Activated naive CD8-positive, alpha-beta T cell treated with anti-CD3 and anti-CD28 coated beads for 36 hours (primary cell): ENCODE measurements at places on chromosomes 6 and 20. TPM values are rescaled to one million over a fixed set of nuclear protein-coding genes. Genes with fewer than 3 reads are reported as not detected.

GRCh38 chr6:43395776-43396175 is 26.3 kb upstream of the ZNF318 start:
- DNase-seq: no peak

- no peak for DNase-seq
These were observed 122.2 kb downstream of the JPH2 start for GRCh38 chr20:44064501-44065400.

DNA sequence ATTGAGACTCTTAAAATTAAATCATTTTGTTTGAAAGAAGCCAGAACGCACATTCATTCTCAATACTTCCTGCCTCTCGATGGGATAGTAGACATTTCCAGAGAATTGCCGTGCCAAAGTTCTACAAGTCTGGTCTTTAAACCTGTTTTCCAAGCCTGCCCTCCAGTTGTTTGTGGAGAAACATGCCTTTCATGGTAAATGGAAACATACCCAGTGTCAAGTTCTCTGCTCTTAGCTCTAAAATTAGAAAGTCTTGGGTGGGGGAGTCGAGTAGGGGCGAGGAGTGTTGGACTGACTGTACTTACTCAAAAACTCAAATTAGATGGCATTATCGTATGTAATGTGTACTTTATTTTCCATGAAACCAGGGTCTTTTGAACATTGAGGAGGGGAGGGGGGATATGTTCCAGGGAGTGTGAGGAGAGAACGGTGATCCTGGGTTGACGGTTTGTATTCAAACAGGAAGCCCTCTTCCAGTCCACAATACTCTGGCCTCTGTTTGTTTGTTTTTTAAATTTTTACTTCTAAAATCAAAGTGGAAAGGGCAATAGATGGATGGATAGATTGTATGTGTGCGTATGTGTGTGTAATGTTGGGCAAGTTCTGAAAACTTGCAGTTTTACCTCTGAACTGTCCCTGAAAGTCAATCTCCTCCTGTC is 106.8 kb upstream of the ARMC2 start:
- no peak for DNase-seq

- peak; percentile 41 for DNase-seq
These were observed 86.5 kb downstream of the LYRM4 start for GRCh38 chr6:5174244-5174643.

DNA sequence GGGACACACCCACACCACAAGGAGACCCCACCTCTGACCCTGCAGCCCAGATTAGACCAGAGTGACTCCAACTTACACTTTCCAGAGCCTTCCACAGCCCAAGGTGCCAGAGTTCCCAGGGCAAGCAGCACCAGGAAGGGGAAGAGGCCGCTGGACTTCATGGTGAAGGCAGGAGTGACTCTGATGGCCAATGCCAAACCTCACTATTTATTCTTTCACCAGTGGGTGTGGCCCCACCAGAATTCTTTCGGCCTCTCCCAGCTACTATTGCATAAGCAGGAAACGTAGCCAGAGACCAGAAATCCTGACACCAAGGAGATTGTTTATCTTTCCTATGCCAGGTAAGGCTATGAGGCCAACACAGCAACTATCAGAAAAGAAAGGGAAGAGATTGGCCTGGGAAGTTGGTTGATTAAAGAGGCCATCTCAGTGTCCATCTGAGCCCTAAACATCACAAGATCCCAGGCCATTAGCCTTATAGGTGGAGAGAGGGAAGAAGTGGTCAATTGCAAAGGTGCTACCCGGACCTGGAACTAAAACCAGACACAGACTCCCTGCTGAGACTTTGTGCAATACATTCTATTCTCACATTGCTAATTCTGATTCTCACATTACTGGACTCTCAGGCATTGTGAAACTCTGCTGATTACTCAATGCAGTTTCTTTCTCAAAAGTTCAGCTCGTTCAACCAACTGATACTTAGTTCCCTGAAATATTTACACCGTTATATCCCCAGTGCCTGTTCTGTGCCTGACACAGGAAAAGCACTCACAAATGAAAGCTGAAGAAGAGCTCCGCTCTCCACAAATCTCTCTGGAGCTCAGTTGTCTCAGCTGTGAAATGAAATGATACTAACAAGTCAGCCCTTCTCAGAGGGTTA is at the start of gene SLPI:
Gene SLPI, minus strand, starts transcription at position 182 of the 880 bp plus-strand sequence. Its CDS starts 21 bp downstream, at position 161.
- DNase-seq: no peak

DNA sequence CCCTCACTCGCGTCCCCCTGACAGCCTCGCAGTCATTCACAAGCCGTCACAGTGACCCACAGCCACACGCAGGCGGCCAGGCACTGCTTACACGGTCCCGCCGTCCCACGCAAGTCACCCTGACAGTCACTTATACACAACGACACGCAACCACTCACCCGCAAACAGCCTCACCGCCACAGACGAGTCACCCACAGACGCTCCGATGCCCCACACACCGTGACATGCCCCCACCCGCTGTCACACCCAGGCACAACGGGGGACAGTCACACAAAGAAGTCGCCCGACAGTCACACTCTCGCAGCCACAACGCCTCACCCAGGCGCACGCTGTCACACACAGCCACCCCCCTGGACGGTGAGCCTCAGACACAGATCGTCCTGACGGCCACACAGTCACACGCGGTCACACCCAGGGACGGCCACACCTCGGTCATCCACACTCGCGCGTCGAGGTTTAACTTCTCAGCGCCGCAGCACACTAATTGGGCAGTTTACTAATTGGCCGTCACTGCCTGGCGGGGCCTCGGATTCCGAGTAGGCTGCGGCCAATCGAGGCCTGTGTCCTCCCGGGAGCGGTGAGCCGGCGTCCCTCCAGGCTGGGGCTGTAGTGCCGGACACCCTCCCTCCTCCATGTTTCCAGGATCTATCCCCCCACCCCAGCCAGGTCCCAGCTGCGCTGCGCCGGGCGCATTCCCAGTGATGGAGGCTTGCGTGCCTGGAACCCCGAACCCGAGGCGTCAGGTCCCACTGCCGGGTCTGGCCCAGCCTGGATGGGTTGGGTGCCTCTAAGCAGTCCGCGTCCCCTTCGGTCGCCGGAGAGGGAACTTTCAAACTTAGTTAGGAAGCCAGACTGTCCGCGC is 790 bp downstream of the TOX2 start:
- DNase-seq: peak; percentile 23

- no peak for DNase-seq
These were observed 8.5 kb downstream of the TMEM242 start for GRCh38 chr6:157314705-157315321.

DNA sequence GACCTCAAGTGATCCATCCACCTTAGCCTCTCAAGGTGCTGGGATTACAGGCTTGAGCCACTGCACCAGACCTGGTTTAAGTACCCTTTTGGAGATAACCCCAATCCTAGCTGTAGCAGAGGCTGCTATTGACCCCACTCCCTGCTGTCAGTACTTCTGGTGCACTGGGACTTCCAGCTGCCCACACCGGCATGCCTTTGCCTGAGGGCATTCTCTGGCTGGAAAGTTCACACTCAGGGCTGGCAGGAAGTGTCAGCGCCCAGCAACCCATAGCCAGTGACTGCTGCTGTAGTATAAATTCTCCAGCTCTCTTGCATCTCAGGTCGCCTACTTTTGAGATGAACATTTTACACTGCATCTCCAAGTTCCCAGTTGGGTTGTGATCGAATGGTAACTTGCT is 75.3 kb downstream of the UTRN start:
- DNase-seq: no peak

- DNase-seq: no peak
These were observed 22.4 kb downstream of the ZMYND8 start for GRCh38 chr20:47334022-47334551.

- no peak for DNase-seq
These were observed 19.8 kb downstream of the GCM1 start for GRCh38 chr6:53128842-53129241.

- DNase-seq: no peak
These were observed 3.6 kb downstream of the RPS21 start for GRCh38 chr20:62390317-62391164.

- DNase-seq: no peak
These were observed 25.3 kb downstream of the SERAC1 start for GRCh38 chr6:158142789-158143188.

GRCh38 chr6:170490259-170490658 is 62.8 kb downstream of the PSMB1 start:
- no peak for DNase-seq

- no peak for DNase-seq
These were observed 222.4 kb downstream of the ZNF217 start for GRCh38 chr20:53371216-53371615.

DNA sequence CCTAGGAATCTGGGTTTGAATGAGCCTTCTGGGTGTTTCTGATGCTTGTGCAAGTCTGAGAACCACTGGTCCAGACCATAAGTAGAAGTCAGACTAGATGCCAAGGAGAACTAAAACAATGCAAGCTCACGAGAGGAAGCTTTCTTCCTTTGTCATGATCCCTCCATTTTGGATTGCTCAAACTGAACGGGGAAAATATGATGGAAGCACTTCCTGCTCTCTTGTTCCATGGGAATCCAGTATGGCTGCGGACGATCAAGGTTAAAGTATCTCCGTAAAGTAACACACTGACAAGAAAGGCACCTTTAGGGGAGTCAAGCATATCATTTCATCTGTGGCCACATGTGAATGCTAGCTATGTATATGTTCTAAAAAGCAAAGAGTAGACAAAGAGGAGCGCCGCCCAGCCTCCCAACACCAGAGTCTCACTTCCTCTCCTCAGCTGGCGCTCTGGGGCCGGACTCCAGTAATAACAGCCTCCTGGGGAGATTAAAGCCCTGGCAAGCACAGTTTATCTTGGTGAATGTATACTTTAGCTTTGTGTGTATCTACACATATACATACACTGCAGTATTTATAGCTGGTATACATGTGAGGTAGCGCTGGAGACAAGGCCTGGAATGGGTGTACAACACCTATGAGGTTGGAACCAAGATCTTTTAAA is 88.1 kb downstream of the FOXC1 start:
- no peak for DNase-seq

GRCh38 chr20:63149531-63150192 is 66.3 kb downstream of the YTHDF1 start:
- DNase-seq: no peak

- no peak for DNase-seq
These were observed 126.9 kb upstream of the TIAM2 start for GRCh38 chr6:154868143-154868594.

DNA sequence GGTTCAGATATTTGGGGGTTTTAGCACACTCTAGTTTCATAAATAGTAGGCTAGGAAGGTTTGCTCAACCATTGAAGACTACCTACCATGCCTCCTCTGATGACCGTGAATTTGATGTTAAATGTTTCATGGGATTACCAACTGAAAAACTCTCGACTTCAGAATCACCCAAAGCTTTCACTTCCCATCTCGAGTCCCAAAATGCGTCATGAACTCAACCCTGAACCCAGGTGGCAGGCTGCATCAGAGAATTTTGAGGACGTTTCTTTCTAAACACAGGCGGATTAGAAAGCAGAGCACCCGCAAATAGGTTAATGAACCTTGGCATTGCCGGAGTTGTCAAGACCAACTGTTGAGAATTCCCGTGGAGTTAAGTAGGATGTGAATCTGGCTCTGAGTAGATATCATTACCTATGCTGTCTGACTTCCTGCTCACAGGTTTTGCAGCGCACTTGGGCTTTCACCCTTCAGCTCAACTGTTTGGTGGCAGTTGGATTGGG is 98.4 kb upstream of the ADTRP start:
- DNase-seq: no peak

GRCh38 chr6:104014163-104014959 is 845.4 kb downstream of the HACE1 start:
- no peak for DNase-seq

- no peak for DNase-seq
These were observed 44.2 kb upstream of the CITED2 start for GRCh38 chr6:139418481-139419132.

- DNase-seq: no peak
These were observed 159.9 kb upstream of the CDYL start for GRCh38 chr6:4616311-4616710.

- DNase-seq: no peak
These were observed 57.2 kb upstream of the F13A1 start for GRCh38 chr6:6377621-6378020.

DNA sequence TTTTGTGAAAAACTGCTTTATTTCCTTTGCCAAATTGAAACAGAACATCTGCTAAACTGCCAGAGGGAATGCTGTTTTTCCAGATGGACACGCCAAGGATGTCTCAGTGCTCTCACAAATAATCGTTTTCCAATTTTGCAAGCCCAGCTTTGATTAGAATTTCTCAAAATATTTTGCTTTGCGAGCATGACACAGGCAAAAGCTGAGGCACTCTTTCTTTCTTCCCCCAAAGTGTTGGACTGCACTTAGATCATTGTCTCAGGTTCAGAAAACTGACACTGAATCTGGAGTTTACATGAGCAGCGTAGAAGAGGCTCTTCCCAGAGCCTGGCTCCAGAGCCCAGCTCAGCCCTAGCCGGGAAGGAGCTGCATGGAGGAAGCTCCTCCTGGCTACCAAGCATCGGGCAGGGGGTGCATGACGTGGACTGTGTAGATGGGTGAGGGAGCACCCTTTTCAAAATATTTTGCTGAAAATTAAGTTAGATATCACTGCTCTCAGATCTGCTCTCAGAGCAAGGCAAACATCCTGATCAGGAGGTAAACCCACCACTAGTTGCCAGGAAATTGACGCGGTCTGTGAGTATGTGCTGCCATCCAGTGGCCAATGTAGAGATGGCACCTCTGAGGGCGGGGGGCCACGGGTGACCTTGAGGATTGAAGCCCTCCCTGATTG is 107.5 kb downstream of the SLC22A3 start:
- DNase-seq: peak; percentile 58

DNA sequence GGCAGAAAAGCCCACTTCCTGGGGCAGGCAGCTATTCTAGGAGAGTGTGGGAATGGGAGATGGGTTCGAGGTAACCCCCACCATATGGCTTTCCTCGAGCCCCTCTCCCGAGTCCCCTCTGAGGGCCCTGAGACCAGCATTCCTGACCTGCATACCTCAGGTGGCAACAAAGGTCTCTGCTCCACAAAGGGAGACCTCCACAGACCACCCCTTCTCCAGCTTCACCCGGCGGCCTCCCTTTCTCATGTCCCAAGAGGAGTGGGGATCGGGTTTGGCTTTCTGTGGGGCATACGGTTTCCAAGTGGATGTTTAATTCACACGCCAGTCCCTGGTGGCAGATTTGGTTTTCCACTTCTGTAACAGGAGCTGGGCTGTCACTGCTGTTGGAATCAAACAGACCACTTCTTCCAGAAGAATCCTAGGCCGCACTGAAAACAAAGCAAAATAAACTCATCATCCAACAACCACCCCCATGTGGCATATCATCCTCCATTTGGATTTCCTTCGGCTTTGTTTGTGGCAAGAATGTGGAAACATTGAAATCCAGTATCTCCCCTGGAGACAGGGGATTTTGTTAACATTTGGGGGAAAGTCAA is 83.2 kb downstream of the DLL1 start:
- DNase-seq: no peak

- no peak for DNase-seq
These were observed 21.4 kb downstream of the NCR2 start for GRCh38 chr6:41356825-41357224.

- DNase-seq: no peak
These were observed 21.3 kb upstream of the TMEM14A start for GRCh38 chr6:52649536-52650160.

The BCAS1 gene
- 0.06 TPM for total RNA-seq

The OOEP gene
- total RNA-seq: not detected

The MYLK2 gene
- 0.21 TPM for total RNA-seq

The PGC gene
- total RNA-seq: not detected

The ITPA gene
- 74.0 TPM for total RNA-seq

The EFHC1 gene
- 2.8 TPM for total RNA-seq

The COL9A1 gene
- total RNA-seq: not detected

The EYS gene
- total RNA-seq: not detected

The ARMH2 gene
- total RNA-seq: not detected

The RBM24 gene
- not detected for total RNA-seq
